HepG2 (cell line): ENCODE measurements at places on chromosomes 13 and 19. TPM values are rescaled to one million over a fixed set of nuclear protein-coding genes. Genes with fewer than 3 reads are reported as not detected.

GRCh38 chr19:46202426-46202825 is 27.1 kb upstream of the IGFL1 start:
- no peaks in the 10 kb centered on the region for H3K4me1 ChIP-seq
- H3K27ac ChIP-seq, result no peak overlapping the region
- no peaks in the 10 kb centered on the region for H3K36me3 ChIP-seq
- no peak for DNase-seq
- H3K4me3 ChIP-seq, result no peak overlapping the region

DNA sequence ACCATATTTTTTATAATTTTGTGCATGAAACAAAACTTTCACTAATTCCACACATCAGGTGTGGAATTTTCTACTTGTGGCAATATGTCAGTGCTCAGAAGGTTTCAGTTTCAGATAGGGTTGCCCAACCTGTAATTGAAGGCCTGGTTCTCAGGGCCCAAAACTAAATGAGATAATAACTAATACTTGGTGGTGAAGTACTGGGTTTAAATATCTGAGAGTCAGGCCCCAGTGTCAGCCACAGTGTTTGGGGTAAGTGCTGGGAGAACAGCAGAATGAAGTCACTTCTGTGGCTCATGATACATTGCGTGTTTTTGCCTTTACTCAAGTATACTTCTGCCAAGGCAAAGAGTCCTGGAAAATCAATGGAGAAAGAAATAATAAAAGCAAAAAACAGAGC is 5.6 kb downstream of the SAFB start:
- H3K4me1 ChIP-seq, result peaks cover 83% of the 10 kb centered on the region
- no peak overlapping the region for H3K4me3 ChIP-seq
- H3K27me3 ChIP-seq, result peaks cover 7% of the 10 kb centered on the region; the same call in 2 of the 3 replicates
- DNase-seq, result no peak
- H3K27ac ChIP-seq, result no peak overlapping the region

- H3K27ac ChIP-seq, result no peak overlapping the region
- DNase-seq, result no peak
Observed at GRCh38 chr13:50420718-50421472, 405.7 kb downstream of the KCNRG start.

DNA sequence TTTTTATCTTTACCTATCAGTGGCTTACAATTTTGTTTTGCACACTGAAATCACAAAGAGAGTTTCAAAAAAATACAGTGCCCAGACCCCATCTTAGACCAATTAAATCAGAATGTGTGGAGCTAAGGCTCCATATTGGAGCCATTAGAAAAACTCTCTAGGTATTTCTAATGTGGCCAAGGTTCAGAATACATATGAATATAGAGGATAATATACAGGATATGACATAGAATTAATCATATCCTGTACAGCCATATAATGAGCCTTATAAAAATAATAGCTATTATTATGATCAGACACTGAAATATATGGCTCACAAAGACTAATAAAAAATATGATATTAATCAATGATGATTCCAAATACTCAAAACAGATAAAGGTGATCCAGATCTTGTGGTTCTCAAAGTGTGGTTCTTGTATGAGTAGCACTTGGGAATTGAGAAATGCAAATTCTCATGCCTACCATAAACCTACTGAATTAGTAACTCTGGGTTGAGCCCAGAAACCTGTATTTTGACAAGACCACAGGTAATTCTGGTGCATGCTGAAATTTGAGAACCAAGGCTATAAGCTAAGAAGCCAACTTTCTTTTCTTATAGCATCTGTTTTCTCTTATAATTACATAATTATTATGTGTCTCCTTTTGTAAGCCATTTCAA is 408.0 kb downstream of the DIAPH3 start:
- no peaks in the 10 kb centered on the region for H3K27me3 ChIP-seq
- H3K4me3 ChIP-seq, result no peak overlapping the region
- H3K36me3 ChIP-seq, result no peaks in the 10 kb centered on the region

GRCh38 chr13:40016953-40017660 is 361.6 kb downstream of the COG6 start:
- no peak overlapping the region for H3K4me3 ChIP-seq
- DNase-seq, result no peak
- H3K4me1 ChIP-seq, result no peaks in the 10 kb centered on the region
- no peaks in the 10 kb centered on the region for H3K27me3 ChIP-seq
- H3K27ac ChIP-seq, result no peak overlapping the region

GRCh38 chr13:43881580-43881979 is 1.9 kb downstream of the LACC1 start:
- H3K4me3 ChIP-seq, result no peak overlapping the region
- H3K36me3 ChIP-seq, result no peaks in the 10 kb centered on the region
- H3K27me3 ChIP-seq, result no peaks in the 10 kb centered on the region; the same call in 1 of the 2 replicates
- no peak overlapping the region for H3K27ac ChIP-seq

DNA sequence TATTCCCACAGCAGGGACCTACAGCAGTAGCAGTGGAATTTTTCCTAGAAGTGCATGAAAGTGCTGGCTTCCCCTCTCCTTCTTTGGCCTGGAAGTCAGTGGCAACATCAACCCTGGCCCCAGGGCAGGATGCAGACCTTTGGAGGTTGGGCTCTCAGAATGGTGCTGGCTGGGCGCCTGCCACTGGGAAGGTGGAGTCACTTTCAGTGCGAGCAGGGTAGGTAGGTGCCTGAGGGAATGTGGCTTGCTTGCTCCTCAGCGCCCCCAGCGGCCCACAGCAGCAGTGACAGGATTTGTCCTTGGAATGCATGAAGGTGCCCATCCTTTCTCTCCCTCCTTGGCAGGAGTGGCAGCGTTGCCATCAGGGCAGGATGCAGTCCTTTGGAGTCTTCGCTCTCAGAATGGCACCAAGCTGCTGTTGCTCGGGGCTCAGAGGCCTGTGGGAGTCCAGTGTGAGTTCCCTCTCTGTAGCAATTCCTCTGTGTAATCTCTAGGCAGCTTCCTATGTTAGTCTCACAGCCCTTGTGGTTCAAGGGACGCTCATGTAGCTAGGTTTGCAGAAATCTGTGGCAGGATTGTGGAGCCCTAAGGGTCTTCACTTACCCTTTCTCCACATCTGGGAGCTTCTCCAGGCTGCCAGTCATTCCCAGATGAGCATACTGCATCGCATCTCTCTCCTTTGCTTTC is 354.4 kb upstream of the DACH1 start:
- H3K36me3 ChIP-seq, result no peaks in the 10 kb centered on the region
- peak; percentile 28 for DNase-seq
- no peak overlapping the region for H3K4me3 ChIP-seq
- H3K27ac ChIP-seq, result no peak overlapping the region

SMIM17 gene
- 0.49 and 0.53 TPM in 2 replicates for total RNA-seq

FAM124A gene
- total RNA-seq, result not detected in 2 replicates
